Fibroblast of lung (primary cell): ENCODE measurements at places on chromosomes 7 and 10.

DNA sequence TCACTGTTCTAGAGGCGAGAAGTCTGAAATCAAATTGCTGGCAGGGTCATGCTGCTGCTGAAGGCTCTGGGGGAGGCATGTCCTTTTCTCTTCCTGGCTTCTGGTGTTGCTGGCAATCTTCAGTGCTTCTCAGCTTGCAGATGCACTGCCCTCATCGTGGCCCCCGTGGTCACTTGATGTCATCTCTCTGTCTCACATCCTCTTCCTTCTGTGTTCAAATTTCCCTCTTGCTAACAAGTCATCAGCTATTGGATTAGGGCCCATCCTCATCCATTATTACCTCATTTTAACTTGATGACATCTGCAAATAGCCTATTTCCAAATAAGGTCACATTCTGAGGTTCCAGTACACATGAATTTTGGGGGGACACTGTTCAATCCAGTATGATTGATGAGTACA lies 36.6 kb upstream of the SRGN start:
- DNase-seq: peak; percentile 46

GRCh38 chr7:100093925-100094486 lies 5.2 kb downstream of the COPS6 start:
- no peak for DNase-seq

DNA sequence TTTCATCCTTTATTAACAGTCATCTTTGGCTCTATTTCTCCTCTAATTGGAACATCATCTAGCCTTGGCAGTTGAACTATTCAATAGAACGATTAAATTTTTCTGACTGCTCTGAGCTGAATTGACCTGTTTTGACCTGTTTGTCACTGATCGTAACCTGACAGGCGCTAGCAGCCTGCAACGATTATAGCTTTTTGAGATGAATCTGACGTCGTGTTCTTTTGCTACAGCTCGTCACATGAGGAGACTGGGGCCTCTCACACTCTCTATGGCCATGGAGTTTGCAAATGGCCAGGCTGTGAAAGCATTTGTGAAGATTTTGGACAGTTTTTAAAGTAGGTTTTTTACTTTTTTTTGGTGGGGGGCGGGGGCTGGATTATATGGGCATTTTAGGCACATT lies 229.8 kb downstream of the FOXP2 start:
- DNase-seq: no peak

- DNase-seq: peak; percentile 3
Observed at GRCh38 chr10:65571011-65571570, 1354.7 kb upstream of the LRRTM3 start.

DNA sequence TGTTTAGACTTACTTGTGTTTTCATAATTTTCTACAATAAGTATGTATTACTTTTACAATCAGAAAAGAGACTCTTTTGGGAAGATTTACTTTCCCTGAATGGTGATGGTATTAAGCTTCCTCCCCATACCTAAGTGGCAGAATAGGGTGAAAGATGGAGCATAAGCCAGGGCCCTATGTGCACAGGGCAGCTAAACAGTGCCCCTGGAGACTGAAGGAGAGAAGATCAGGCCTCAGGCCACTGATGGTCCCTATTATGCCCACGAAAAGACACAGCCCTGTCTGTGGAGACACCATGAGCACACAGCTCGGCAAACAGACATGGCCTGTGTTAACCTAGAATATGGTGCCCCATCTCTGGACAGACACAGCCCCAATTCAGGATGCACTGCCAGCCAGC lies 139.4 kb downstream of the OAT start:
- no peak for DNase-seq

DNA sequence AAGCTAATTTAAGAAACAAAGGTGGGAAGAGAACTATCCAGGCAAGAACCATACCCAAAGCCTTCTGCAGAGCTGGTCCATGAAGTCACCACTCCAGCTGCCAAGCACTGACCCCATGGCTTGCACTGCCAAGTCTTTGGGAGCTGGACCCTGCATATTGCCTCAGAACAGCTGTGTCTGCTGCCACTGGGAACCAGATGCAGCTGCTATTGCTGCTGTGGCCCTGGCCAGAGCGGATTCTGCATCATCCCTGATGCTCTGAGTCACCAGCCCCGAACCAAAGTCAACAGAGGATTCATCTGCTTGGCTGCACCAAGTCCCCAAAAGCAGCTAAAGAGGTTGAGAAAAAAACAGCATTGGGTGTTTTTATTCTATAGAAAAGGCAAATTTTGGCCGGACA lies 39.2 kb upstream of the GSAP start:
- DNase-seq: peak; percentile 88

- no peak for DNase-seq
Observed at GRCh38 chr7:37577901-37578300, 105.7 kb upstream of the GPR141 start.

- no peak for DNase-seq
Observed at GRCh38 chr10:102233997-102234396, 7.3 kb downstream of the PITX3 start.

GRCh38 chr7:5296015-5296610 lies 13.4 kb downstream of the SLC29A4 start:
- DNase-seq: no peak

- no peak for DNase-seq
Observed at GRCh38 chr10:81730891-81731290, 144.1 kb upstream of the NRG3 start.

DNA sequence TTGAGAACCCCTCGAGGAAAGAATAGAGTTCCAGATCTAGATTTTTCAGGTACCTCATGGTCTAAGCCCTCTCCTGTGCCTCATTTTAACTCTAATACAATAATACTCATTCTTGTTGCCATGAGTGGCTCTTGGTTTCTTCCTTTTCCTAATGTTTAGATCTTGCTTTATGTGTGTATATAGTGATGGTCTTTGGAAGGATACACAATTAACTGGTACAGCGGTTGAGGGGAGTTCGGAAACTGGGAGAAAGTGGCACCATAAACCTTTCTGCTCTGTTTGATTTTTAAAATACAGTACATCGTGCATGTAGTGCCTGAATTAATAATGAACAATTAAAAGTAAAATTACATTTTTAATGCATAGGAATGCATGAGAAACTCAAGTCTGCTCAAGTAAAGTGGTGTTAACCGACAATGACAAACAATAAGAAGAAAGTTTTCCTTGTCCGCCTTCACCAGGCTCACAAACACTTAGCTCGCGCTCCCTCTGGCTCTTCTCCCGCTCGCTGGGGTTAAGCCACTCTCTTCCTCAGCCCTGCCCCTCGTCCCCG lies 386 bp upstream of the EIF4EBP2 start:
- no peak for DNase-seq

GRCh38 chr7:130695840-130696239 lies 9.5 kb upstream of the TSGA13 start:
- peak; percentile 29 for DNase-seq

GRCh38 chr7:6159524-6160031 lies 112.8 kb downstream of the CYTH3 start:
- no peak for DNase-seq
